Esophagus mucosa (tissue), 1 donor: ENCODE measurements at places on chromosomes 6 and 20.

DNA sequence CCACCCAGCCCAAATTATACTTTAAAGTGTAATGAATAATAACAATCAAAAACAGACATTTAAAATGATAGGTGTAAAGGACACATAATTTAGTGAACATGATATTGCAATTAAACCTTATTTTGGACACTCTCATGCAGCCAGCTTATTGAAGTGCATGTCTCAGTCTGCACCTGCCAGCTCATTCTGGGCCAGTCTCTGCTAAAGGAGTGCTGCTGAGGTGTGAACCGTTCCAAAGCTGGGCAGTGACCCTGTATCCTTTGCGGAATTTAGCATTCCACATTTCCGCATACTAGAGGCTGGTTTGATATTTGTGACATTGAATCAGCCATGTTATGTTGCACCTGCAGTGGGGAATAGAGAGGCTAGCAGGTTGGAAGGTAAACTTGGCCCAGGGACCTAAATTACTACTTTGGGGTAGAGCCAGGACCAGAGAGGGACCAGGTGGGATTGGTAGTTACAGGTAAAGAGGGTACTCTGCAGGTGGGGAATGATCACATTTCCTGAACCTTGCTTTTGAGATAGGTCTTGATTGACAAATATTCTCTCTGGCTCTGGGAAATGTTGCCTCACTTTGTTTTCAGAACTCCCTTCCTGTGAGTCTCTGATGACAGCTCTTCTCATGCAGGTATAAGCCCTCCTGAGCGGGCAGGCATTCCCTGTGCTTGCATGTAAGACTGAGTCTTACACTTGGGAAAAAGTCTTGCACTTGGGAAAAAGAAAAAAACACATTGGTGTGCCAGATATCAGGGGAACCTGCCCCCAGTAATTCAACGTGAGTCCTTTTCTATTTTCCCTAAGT, 26.2 kb downstream of the TULP4 start:
- no peak for ATAC-seq

DNA sequence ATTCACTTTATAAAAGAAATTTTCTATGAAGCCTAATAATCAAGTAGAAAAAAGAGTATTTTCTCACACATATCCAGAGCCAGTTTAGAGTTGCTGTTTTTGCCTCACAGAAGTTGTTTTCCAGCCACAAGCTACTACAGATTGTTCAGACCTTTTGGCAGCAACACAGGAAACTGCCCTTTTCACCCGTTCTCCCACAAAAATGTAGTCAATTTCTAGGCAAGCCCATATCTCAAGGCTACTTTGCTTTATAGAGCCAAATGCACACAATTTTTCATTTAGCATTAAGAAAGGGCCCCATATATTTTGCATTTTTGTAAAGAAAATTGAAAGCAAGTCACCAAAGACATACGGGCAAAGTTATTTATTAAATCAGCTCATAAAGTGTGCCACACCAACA, 49.5 kb downstream of the EPB41L2 start:
- no peak for ATAC-seq

- ATAC-seq, result no peak
Measured at GRCh38 chr6:139020689-139021088, 7.9 kb upstream of the ABRACL start.

GRCh38 chr6:72654071-72654621, 32.3 kb downstream of the KCNQ5 start:
- ATAC-seq, result no peak

GRCh38 chr6:1499777-1500176, 109.9 kb upstream of the FOXC1 start:
- no peak for ATAC-seq

DNA sequence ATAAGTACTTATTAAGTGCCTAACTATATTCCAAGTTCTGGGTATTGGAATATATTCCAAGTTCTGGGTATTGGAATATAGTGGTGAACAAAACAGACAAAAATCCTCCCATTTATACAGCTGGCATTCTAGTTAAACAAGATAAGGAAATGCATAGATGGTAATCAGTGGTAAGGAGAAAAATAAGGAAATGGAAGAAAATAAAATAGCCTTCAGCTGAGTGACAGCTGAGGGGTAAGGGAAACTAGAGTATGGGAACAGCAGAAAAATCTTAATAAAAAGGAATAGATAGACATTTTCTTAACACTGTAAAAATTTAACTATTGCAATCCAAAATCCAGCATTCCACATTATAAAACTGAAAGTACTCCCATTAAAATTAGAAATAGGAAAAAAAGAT, 17.2 kb upstream of the WFDC10A start:
- no peak for ATAC-seq

DNA sequence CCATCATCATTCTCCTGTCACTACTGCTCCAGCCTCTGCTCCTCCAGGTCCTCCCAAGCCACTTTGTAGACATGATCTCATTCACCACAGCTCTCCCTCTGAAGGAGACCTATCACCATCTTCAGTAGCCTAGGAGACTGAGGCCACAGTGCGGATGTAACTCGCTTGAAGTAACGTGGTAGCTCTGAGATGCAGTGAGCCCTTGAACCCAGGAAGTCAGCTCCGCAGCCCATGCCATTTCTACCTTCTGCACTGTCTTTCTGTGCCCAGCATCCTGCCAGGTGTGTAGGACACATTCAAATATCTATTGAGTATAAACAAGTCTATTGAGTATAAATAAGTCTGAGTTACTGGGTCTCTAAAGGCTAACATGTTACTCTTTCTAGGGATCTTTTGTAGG, 164.4 kb downstream of the CDH26 start:
- no peak for ATAC-seq

- no peak for ATAC-seq
Measured at GRCh38 chr6:39558591-39559190, 166.5 kb downstream of the KIF6 start.

GRCh38 chr20:62916703-62917476, 9.4 kb downstream of the DIDO1 start:
- no peak for ATAC-seq

DNA sequence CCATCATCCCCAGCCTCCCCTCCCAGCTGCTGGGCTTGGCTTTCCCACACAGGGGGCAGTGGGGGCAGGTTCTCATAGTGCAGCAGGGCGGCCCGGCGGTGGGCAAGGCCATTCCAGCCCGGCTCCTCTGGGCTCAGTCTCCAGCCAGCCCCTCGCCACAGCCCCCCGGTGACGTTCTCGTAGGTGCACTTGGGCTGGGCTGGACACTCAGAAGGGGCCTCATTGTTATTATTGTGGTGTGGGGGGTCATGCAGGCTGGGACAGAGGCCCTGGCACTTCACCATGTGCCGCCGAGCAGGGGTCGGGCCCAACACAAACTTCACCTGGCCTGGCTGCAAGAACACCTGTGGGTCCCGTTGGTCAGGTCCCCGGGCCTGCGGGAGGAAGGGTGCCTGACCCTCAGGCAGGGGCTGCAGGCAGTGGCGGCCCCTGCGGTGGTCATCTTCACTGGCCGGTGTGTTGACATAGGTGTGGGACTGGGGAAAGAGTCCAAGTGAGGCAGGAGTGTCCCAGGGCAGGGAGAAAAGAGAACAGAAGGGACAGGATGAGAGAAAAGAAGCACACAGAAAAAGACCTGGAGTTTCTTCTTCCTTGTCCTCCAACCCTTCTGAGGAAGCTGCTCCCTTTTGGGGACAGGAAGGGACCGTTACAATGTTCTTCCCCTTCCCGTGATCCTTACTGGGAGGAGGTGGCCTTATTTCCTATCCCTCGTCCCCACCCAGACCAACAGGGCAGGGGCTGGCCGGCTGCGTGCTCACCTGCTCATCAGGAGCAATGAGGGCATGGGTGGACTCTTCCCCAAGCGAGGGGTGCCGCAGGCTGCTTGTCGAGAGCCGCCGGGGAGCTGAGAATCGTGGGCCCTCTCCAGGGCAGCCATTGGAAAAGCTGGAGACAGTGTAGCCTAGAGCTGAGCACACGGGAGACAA, 8.4 kb downstream of the FRS3 start:
- ATAC-seq, result no peak

DNA sequence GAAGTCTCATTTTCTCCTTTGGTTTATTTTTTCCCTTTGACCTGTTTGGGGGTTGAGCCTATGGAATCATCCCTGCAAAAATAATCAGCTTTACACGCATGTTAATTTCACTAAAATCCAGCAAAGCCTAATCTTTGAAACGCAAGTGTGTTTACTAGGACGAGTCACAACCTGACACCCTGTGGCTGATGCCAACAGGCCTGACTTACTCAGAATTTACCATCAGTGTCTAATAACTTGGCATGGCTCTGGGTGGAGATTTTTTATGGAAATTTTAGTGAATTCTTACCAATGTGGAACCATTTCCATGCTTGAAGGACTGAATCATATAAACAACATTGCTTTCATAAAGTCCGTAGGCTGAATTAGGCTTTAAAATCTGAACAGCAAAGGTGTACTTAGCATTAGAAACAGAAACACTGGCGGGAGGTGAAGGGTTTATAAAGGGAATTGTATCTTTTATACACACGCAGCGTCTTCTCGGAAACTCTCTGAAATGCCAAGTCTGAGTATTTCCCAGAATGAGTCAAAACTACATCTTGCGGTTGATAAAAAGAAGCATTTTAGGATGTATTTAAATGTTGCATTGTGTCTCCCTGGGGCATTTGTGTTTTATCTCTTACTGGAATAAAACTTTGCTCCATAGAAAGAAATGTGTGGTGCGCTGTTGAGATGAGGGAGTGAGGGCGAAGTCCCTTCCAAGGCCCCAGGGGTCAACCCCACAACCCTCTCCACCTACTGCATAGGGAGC, 81.2 kb downstream of the DACT2 start:
- ATAC-seq, result peak; percentile 65

DNA sequence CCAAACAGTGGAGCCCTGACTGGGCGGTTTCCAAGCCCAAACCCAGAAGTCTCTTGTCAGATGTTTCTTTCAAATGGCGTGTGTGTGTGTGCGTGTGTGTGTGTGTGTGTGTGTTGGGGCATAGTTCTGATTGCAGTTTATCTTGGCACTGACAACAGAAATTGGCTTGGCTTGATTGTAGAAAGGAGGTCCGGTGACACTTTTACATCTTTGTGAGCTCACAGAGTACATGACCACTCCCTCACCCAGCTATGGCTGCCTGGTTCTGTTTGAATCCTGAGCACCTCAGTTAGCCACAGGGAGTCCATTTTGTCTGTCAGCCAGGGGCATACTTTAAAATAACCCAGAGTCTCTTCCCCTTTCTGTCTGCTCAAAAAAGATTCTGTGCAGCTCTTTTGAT, 276.3 kb downstream of the CD83 start:
- ATAC-seq, result no peak

DNA sequence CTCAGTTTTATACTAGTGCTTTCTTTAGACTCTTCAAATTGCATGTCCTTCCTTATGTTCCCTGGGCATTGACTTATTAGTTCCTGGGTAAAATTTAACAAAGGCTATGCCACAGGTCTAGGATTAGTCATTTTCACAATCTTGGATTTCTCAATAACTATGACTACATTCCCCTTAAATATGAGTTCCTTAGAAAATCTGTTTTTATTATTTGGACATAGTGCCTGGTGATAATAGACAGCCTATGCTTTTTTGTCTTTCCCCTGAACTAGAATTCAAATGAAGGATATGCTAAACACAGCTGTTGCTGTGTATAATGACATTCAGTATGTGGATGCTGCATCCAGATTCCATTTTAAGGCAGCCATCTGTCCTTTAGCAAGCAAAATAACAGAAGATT, 1252.8 kb upstream of the GJE1 start:
- ATAC-seq, result no peak

DNA sequence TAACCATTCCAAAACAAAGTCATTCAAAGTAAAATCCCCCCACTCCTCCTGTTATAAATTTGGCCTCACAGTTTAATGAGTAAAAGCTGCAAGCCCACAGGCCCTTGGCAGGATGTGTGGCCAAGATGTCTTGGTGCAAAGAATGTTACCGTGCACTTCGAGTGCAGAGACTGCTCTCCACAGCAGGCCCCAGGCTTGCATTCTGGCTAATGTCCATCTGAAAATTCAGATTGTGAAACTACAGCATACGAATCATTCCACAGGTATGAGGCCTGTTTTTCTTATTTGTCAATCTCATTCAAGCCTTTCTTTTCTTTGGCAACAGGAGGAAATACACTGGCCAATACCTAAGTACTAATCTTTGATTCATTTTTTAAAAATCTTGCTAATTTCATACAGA, 7.1 kb downstream of the RPS6KA2 start:
- ATAC-seq, result peak; percentile 61

GRCh38 chr20:35145141-35145564, 2.0 kb downstream of the EDEM2 start:
- ATAC-seq, result peak; percentile 46

- ATAC-seq, result peak; percentile 97
Measured at GRCh38 chr20:3543901-3544507, 73.2 kb downstream of the ATRN start.

DNA sequence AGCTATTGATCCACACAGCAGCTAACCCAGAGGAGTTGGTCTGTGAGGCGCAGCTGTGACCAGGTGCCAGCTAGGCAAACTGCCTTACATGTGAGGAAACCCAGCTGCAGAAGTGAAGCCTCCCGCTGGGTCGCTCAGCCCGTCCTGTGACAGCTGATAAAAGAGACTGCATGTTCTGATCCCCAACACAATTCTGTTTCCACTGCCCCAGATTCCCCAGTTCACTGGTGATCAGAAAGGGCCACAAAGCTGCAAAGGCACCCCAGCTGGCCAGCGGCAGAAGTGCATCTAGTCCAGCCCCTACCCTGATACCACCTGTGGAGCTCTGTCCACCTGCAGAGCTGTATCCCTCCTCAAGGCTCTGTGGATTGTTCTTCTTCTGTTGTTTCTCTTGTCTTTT, 64.5 kb downstream of the CTNNBL1 start:
- ATAC-seq, result no peak

- ATAC-seq, result no peak
Measured at GRCh38 chr20:21529863-21530262, 16.0 kb upstream of the NKX2-2 start.

DNA sequence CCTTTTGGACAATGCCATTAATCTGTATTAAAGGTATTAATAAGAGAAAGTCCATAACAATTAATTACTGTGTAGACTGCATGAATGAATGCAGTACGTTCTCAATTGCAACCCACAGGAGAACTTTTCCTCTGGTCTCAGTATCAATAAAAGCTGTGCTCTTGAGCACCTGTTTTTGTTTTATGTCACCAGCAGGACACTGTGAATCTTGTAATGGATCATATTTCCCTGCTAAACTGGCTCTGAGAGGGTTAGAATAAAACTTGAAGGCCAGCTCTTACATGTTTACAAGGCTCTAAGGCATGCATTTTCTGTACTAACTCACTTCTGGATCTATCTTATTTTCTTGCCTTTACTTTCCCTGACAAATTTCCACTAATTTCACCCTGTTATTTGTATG, 214.3 kb upstream of the PLN start:
- ATAC-seq, result no peak

DNA sequence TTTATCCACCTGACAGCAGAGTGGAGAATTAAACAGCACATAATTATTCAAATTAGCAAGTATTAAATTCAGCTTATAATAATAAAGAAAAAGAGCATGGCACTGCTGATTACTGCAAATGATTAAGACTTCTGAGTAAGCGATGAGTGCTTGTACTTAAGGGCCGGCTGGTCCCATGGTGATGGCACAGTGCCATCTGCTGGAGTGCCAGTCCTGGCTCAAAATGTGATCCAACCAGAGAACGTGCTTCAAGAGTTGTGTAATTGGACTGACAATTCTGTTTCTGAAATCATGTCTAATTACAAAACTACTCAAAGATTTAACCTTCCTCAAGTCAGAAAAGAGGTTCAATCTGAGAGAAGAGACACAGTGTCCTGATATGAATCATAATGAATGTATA, 181.6 kb upstream of the RGS17 start:
- ATAC-seq, result peak; percentile 73

- no peak for ATAC-seq
Measured at GRCh38 chr20:33784225-33784624, 26.9 kb upstream of the CHMP4B start.
